GM12891 (cell line): ENCODE measurements at places on chromosomes 11 and 22.

DNA sequence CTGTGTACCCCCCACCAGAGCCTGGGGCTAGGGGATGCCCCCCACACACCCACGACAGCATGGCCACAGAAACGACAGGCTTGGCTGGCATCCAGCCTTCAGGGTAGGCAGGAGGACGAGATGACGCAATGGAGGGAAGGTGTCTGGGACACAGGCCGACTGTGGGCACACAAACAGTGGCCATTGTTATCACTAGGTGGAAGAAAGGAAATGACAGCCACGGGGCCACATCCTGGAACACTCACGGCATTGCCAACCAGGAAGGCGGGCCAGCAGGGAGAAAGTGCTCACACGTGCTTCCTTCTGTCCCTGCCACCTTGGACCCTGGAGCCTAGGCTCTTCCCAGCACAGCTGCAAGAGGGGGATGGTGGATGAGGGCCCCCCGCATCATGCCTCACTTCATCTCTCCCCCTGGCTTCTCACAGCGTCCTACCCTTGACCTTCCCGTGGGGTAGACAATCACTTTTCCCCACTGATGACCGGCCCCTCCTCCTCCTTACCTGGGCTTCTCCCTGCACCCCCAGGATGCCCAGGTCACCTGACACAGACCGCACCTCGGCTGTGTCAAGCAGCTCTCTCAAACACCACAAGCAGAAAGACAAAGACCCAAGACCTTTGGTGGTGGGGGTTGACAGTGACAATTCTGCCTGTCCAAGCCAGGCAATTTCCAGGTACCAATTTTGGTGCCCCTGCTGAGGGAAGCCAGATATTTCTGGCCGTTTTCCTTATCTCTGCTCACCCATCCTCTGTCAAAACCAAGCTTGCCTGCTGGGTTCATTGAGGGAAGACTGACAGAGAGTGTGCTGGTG is 8.6 kb downstream of the PLA2G6 start:
- DNase-seq: no peak

GRCh38 chr11:64544616-64545296 is 46.3 kb upstream of the SLC22A12 start:
- no peak for DNase-seq

GRCh38 chr11:3994030-3994640 is 100.5 kb upstream of the RRM1 start:
- no peak for DNase-seq

- no peak for DNase-seq
Observed at GRCh38 chr22:44567846-44568493, 69.9 kb upstream of the RTL6 start.

GRCh38 chr11:77446911-77447629 is 26.8 kb downstream of the PAK1 start:
- no peak for DNase-seq
